K562 (cell line): ENCODE measurements at places on chromosomes 12 and 14. TPM values are rescaled to one million over a fixed set of nuclear protein-coding genes. Genes with fewer than 3 reads are reported as not detected.

DNA sequence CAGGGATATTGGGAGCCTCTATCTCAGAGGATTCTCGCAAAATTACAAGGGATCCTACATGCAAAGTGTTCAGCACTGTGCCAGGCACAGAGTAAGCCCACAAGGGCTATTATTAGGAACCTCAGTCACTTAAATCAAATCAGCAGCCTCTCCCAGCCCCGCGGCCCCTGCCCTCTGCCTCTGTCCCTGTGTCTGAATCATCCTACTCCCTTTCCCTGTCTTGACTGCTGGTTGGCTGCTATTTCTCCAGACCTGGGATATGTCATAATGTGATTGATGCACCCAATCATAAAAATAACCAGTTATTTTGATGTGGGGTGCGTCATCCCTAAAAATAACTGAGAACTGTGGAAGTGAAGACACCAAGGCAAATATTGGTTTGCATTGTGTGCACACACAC lies 176.3 kb downstream of the KSR2 start:
- H3K27ac ChIP-seq, result no peak overlapping the region
- no peaks in the 10 kb centered on the region for H3K4me1 ChIP-seq
- no peak for DNase-seq
- H3K36me3 ChIP-seq, result no peaks in the 10 kb centered on the region

- no peak within 1 kb of the TSS for H3K27ac ChIP-seq
- no peaks in the 10 kb centered on the region for H3K4me1 ChIP-seq
- no peak for DNase-seq
- no peaks in the 10 kb centered on the region for H3K27me3 ChIP-seq
- no peak within 1 kb of the TSS for H3K4me3 ChIP-seq
- H3K36me3 ChIP-seq, result peaks cover 83% of the 10 kb centered on the region
Observed at GRCh38 chr12:104303538-104304151, at the start of gene EID3. Gene EID3 (plus strand): TSS chr12:104303739. CDS start chr12:104303935, 196 bp downstream.

GRCh38 chr14:105534586-105534985 lies 8.2 kb downstream of the TMEM121 start:
- peaks cover 58% of the 10 kb centered on the region for H3K27me3 ChIP-seq
- no peaks in the 10 kb centered on the region for H3K36me3 ChIP-seq
- H3K4me3 ChIP-seq, result no peak overlapping the region
- no peak overlapping the region for H3K27ac ChIP-seq
- no peaks in the 10 kb centered on the region for H3K4me1 ChIP-seq
- no peak for DNase-seq

DNA sequence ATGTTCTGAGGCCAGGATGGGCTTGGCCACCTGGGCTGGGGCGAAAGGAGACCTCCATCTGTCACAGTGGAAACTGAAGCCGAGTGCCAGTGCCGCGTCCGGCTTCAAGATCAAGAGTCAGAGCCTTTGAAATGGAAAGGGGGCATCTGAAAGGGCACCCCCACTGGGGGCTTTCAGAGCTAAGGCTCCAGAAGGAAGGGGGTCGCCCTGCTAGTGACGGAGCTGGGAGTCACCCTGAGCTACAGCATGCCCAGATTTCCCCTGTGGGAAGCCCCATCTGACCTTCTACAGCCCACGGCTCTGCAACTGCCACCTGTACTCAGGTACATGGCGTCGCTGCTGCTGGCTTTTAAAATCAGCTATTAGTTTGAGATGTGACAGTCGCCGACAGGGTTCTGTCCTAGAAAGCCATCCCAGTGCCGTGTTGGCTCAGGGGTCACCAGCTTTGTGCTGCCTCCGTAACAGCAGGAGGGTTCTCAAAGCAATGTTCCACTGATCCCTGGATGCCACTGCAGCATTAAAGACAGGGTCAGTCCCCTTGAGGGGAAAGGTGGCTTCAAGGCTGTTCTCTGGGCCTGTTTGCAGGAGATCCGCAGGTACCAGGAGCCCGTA lies 31.5 kb downstream of the CCNK start:
- peaks cover 39% of the 10 kb centered on the region; the same call in 2 of the 3 replicates for H3K36me3 ChIP-seq
- H3K4me3 ChIP-seq, result no peak overlapping the region
- DNase-seq, result no peak
- no peaks in the 10 kb centered on the region for H3K27me3 ChIP-seq

DNA sequence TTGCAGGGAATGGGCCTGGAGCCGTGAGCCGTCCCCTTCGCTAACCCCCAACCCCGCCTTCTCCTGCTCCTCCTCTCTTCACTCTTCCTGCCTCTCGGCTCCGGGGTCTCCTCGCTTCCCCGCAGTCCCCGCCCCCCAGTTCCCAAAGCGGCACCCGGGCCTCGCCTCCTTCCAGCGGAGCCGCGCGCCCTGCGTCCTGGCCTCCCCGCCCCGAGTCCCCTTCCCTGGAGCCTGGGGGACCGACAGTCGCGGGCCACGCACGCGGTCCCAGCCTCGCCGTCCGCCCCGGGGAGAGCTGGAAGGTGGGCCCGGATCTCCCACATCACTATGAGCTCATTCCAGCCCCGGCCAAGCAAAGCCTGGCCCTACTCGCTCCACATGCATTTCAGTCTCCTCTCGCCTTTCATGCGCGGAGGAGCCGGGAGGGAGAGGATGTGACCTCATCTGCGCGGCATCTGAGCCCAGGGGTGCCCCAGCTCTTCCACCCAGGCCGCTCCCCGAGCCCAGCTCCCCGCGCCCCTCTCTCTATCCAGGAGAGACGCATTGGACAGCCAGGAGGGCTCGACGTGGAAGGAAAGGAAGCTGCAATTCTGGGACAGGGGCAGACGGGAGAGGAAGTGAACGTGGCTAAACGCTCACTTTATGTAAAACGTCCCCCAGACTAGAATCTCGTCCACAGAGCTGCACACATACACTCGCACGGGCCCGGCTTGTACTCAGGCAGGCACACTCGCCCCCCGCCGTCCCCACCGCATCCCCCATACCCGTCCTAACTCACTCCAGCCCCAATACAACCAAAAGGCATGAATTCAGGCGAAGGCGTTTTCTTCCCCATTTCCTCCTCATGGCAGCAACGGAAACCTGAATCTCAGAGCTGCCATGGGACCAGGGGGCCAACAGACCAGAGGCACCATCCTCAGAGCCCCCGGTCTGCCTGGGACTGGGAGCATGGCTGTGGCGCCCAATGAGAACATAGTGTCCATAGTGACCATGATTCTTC lies 108.7 kb upstream of the CCND2 start:
- peaks cover 5% of the 10 kb centered on the region for H3K4me1 ChIP-seq
- DNase-seq, result no peak
- H3K4me3 ChIP-seq, result no peak overlapping the region
- no peaks in the 10 kb centered on the region for H3K27me3 ChIP-seq
- no peak overlapping the region for H3K27ac ChIP-seq

GRCh38 chr12:70508178-70508577 lies 129.1 kb downstream of the PTPRB start:
- no peak overlapping the region for H3K27ac ChIP-seq
- no peak for DNase-seq
- H3K27me3 ChIP-seq, result no peaks in the 10 kb centered on the region
- no peaks in the 10 kb centered on the region for H3K36me3 ChIP-seq
- H3K4me1 ChIP-seq, result 0 out of 3 replicates have a peak, but pooled peaks cover 3% of the 10 kb centered on the region
- H3K4me3 ChIP-seq, result no peak overlapping the region

GRCh38 chr14:54689928-54690327 lies 123.0 kb downstream of the SAMD4A start:
- H3K4me3 ChIP-seq, result no peak overlapping the region
- no peak overlapping the region for H3K27ac ChIP-seq
- no peaks in the 10 kb centered on the region for H3K27me3 ChIP-seq
- no peaks in the 10 kb centered on the region; the same call in 1 of the 2 replicates for H3K4me1 ChIP-seq

- H3K4me1 ChIP-seq, result no peaks in the 10 kb centered on the region
- peaks cover 2% of the 10 kb centered on the region; the same call in 1 of the 3 replicates for H3K27me3 ChIP-seq
- H3K27ac ChIP-seq, result no peak overlapping the region
- DNase-seq, result no peak
- no peak overlapping the region for H3K4me3 ChIP-seq
- no peaks in the 10 kb centered on the region for H3K36me3 ChIP-seq
Observed at GRCh38 chr12:117972301-117972700, 3.5 kb upstream of the KSR2 start.

- no peaks in the 10 kb centered on the region for H3K4me1 ChIP-seq
- no peak for DNase-seq
- no peak overlapping the region for H3K4me3 ChIP-seq
- H3K27me3 ChIP-seq, result no peaks in the 10 kb centered on the region
Observed at GRCh38 chr14:53183056-53183455, 29.9 kb upstream of the DDHD1 start.

GRCh38 chr14:68012871-68013270 lies 193.3 kb downstream of the RAD51B start:
- no peak overlapping the region for H3K27ac ChIP-seq
- no peak for DNase-seq
- no peaks in the 10 kb centered on the region for H3K4me1 ChIP-seq
- no peaks in the 10 kb centered on the region for H3K36me3 ChIP-seq
- H3K4me3 ChIP-seq, result no peak overlapping the region

DNA sequence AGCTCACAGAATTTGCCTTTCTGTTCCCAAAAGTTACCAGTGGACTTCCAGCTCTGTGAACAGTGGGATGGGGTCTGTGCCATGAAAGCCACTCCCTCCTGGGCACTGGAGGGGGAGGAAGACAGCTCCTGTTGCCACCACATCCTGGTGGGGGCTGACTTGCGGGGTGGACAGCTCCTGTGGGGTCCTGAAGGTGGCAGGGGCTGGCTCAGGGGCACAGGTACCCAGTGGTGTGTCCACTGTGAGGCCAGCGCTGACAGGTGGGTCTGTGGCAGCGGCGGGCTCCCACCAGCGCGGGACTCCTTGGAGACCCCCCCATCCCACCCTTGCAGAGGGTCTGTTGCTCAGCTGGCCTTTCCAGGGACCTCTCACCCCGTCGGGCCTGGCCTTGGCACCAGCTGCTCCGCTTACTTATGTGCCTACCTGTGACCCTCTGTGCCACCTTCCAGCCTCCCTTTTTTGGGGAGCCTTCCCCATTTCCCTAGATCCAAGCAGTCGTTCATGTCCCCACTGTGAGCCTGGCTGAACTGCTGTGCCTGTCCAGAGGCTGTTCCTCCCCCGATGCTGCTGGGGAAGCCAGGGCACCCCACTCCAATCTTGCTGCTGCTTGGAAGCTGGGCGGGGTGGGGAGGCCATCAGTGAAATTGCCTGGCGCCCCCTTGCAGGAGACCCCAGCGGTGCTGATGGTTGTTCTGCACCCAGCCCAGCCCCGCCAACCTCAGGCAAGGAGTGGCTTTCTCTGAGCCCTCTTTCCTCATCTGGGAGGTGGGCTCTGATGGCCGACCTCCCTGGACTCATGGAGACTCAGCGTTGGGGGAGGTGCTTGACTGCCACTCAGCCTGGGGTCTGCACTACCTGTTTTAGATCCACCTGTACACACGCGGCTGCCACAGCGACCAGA lies 2.2 kb downstream of the TEDC1 start:
- H3K4me1 ChIP-seq, result no peaks in the 10 kb centered on the region; the same call in 1 of the 3 replicates
- H3K27me3 ChIP-seq, result no peaks in the 10 kb centered on the region
- peaks cover 2% of the 10 kb centered on the region; the same call in 1 of the 3 replicates for H3K36me3 ChIP-seq

GRCh38 chr12:65825183-65825506 lies 862 bp downstream of the HMGA2 start:
- DNase-seq, result no peak
- H3K4me1 ChIP-seq, result peaks cover 6% of the 10 kb centered on the region
- H3K4me3 ChIP-seq, result no peak overlapping the region

DNA sequence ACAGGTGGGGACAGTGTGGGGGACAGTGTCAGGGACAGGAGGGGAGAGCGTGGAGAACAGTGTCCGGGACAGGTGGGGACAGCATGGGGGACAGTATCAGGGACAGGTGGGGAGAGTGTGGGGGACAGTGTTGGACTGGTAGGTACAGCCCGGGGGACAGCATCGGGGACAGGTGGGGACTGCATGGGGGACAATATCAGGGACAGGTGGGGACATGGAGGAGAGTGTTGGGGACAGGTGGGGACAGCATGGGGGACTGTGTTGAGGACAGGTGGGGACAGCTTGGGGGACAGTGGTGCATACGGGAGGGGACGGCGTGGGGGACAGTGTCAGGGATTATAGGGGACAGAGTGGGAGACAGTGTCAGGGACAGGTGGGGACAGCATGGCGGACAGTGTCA lies 212.3 kb downstream of the TMEM121 start:
- H3K4me1 ChIP-seq, result no peaks in the 10 kb centered on the region
- no peak overlapping the region for H3K27ac ChIP-seq
- H3K27me3 ChIP-seq, result peaks cover 2% of the 10 kb centered on the region
- no peaks in the 10 kb centered on the region for H3K36me3 ChIP-seq
- no peak for DNase-seq
- H3K4me3 ChIP-seq, result no peak overlapping the region

DNA sequence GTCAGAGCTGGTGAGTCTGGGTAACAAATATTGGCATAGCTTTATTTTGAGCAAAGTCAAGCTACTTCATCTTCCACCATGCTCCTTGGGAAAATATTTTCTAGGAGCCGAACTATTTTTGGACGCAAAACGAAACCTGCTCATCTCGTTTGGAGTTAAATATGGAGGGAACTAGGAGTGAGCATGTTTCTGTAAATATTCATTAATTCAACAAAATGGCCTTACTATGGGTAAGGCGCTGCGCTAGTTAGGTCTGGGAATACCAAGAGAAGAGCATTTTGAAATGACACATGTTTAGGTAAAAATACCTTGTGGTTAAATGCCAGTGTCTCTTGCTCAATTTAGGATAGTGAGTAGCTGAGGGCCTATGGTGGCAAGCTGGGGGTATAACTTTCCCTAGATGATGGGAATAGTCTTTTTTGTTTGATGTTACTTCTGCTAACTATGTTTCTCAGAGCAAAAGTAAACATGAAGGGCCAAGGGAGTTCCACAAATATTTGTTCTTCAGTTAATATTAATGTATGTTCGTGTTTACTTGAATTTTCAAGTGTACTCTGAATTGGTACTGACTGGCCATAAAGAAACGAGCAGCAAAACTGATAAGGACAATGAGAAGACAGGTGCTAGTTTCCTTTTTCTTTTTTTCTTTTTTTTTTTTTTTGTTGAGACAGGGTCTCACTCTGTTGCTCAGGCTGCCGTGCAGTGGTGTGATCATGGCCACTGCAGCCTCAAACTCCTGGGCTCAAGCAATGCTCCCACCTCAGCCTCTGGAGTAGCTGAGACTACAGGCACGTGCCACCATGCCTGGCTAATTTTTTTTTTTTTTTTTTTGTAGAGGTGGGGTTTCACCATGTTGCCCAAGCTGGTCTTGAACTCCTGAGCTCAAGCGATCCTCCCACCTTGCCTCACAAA lies 77.7 kb downstream of the MAP1LC3B2 start:
- DNase-seq, result no peak
- no peak overlapping the region for H3K4me3 ChIP-seq
- no peak overlapping the region for H3K27ac ChIP-seq

DNA sequence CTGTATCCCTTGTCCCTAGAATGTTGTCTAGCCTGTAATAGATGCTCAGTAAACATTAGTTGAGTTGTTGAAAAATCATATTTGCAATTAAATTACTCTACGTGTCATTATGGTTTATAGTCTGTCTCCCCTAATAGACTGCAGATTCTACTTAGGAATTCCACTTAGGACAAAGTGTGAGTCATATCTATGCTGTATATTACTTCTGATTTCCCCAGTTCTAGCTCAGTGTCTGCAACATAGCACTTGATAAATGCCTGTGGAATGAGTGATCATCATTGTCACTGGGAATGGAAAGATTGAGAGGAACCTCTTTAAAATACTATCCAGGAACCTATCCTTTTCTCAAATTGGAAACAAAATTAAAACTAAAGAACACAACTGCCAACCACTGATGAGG lies 99.3 kb downstream of the TBX5 start:
- H3K36me3 ChIP-seq, result no peaks in the 10 kb centered on the region
- no peaks in the 10 kb centered on the region for H3K27me3 ChIP-seq
- no peak overlapping the region for H3K4me3 ChIP-seq
- no peak for DNase-seq

Gene RNU4-1
- 3,001 and 3,563 TPM in 2 replicates for total RNA-seq

Gene NOXRED1
- 0.18 TPM in 2 replicates for total RNA-seq

Gene LMO3
- 0.20 and 0.40 TPM in 2 replicates for total RNA-seq

Gene TAS2R13
- 0.44 and 0.49 TPM in 2 replicates for total RNA-seq

Gene LRR1
- 30.7 and 35.3 TPM in 2 replicates for total RNA-seq

Gene CPSF2
- 65.4 and 67.8 TPM in 2 replicates for total RNA-seq

Gene PIWIL1
- total RNA-seq, result not detected in 2 replicates

Gene ALDH1L2
- 9.2 and 9.6 TPM in 2 replicates for total RNA-seq
